Activated gamma-delta T cell treated with anti-CD3 and anti-CD28 coated beads, Interleukin-2, amount 50 U/mL, for 16 hours (primary cell): ENCODE measurements at places on chromosomes 4 and X.

GRCh38 chrX:69031181-69031580 lies 134.1 kb downstream of the PJA1 start:
- no peak for DNase-seq

DNA sequence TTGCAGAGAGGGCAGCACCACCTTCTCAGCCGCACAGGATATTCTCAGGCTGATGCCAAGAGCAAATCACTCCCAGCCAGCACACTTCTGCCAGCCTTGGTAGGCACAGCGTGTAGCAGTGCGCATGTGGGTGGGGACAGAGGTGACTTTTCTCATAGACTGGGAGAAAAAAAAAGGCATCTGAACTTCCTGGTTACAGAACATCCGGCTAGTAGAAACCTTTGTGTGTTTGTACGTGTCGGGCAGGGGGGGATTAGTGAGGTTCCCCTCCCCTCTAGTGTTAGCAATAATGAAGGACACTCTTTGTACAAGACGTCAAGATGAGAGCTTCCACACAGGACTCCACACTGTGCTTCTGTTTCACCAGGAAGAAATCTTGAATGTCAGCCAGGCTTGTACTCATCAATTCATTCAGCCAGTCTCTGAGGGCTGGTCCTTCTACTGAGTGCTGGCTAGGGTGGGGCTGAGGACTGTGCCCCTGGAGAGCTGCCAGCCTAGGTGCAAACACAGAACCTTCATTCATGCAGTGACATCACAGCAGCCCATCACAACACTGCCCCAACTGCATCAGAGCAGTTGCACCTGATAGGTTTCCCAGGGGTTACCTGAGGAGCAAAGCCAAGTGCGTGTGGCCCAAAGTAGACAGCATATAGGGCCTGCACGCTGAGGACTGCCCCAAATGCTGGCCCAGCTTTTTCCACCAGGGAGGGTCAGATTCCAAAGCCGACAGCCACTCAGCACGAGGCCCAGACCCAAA lies 34.7 kb downstream of the SLC25A5 start:
- DNase-seq = no peak

- no peak for DNase-seq
Measured at GRCh38 chr4:6280365-6280996, 10.8 kb downstream of the WFS1 start.

DNA sequence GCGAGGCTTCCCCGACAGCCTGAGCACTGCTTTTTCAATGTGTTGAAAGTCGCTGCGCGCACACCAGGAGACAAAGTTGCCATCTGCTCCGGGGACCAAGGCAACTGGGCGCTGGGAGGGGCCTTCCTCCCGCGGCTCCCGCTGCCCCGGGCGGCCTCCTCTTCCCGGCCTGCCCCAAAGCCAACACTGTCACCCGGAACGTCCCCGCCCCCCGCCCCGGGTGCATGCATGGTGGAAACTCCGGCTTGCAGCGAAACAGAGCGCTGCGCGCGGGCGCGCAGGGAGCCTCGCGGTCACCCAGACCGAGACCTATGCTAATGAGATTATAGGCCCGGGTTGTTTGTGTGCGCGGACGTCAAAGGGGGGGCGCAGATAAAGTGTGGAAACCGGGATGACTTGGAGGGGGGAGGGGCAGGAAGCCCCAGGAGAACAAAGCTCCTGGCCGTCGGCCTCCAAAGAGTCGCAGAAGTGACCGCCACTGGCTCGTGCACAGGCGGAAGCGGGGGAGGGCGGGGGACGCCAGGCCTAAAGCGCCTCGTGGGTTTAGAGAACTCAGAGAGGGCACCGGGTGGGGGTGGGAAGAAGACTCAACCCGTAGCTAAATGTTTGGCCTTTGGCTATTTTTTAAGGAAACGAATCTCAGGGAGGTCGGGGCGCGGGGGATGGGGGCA lies 88.8 kb downstream of the BCOR start:
- no peak for DNase-seq

GRCh38 chr4:59457576-59457975 lies 1742.5 kb upstream of the ADGRL3 start:
- DNase-seq = no peak

DNA sequence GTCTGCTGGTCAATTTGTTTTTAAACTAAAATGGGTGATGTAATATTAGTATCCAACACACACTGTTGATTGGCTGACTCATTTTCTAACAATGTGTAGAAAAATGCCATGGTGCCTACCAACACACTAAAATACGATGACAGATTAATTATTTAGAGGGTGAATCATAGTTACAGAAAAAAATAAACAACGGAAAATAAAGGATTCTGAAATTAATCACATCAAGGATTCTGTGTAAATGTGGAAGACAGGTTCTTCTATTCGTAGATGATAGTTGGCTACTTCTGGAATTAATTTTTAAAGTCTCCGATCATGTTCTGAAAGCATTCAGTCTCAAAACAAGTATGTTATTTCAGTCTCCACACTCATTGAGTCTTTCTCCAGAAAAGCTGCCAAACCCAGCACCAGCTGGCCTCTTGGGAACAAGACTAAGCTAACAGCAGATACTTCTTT lies 8.2 kb upstream of the IQCM start:
- DNase-seq = no peak

DNA sequence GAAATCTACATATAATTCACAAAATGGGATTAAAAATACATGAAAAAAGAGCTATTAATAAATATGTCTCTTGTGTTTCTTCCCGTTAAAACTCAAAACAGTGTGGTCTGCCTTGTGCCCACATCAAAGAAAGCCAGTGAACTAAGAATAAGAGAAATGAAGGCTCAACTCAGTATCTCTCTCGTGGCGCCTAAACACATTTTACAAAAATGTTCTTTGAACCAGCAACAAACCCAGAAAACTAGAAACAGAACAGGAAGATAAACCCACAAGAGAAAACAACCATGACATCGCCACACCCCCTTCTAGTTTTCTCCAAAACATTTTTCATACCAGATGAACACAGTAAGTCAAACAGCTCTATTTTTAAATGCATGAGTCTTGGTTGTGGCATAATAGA lies 130.1 kb downstream of the DCHS2 start:
- no peak for DNase-seq

DNA sequence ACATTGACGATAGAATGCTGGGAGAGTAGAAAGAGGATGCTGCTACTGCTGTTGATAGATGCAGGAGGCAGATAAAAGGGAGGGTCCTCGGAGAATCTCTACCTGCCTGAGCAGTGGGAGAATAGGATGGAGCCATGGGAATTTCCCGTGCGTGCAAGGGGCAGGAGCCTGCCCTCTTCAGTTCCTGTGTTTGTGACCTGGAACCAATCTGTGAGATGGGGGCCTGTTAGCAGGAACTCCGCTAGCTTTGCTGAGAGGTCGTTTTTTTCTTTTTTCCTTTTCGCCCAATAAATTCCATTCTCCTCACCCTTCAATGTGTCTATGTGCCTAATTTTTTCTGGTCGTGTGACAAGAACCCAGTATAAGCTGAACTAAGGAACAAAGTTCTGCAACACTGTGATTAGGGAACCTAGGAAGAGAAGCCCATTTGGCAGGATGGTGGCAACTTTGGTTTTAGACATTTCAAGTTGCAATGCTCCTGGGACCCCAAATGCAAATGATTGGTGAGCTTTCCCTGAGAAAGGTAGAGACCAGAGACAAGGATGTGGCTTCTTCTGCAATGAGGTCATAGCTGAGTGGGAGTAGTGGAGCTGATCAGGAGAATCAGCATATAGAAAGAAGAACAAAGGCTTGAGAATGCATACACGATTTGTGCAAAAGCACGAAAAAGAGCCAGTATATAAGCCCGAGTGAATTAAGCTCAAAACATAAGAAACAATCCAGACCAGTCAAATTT lies 23.9 kb downstream of the SLC39A8 start:
- DNase-seq = no peak

- no peak for DNase-seq
Measured at GRCh38 chr4:86626066-86626465, 32.0 kb downstream of the PTPN13 start.

- no peak for DNase-seq
Measured at GRCh38 chr4:29002151-29002550, 1718.0 kb upstream of the PCDH7 start.

GRCh38 chrX:71618303-71618721 lies at the start of gene CXCR3:
TSS of gene CXCR3 (minus strand) at chrX:71618511. CDS start at chrX:71618449, 62 bp downstream.
- DNase-seq = peak; percentile 60

DNA sequence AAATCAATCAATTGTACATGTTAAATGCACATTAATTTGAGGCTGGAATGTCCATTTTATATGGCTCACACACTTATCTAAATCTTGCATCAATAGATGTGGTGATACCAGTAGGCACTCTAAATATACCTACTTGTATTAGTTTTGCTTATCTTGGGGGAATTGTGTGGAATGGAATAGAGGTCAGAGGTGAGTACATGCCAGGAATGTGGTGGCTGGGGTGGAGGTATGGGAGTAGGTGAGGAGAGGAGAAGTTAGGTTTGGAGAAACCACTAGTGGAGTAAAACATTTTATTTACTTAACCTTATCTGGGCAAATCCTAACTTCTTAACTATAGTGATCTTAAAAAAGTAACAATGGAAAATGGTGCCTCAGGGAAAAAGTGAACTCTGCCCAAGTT lies 163.1 kb downstream of the ATG4A start:
- no peak for DNase-seq

DNA sequence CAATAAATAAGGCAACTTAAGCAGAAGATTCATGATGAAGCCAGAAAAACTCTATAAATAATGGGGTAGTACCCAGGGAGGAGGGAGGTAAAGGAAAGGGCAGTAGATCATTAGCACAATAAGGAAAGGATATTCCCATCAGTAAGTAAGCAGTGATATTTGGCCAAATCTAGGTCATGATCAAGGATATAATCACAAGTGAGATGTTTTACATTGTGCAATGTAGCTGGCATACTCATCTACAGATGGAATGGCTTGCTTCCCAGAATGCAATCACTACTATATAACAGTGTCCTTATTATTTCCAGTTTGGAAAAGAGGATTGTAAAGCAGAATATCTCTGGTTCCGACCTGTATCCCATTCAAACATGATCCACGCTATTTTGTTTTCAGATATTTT lies 483.4 kb downstream of the RPA4 start:
- DNase-seq = no peak

DNA sequence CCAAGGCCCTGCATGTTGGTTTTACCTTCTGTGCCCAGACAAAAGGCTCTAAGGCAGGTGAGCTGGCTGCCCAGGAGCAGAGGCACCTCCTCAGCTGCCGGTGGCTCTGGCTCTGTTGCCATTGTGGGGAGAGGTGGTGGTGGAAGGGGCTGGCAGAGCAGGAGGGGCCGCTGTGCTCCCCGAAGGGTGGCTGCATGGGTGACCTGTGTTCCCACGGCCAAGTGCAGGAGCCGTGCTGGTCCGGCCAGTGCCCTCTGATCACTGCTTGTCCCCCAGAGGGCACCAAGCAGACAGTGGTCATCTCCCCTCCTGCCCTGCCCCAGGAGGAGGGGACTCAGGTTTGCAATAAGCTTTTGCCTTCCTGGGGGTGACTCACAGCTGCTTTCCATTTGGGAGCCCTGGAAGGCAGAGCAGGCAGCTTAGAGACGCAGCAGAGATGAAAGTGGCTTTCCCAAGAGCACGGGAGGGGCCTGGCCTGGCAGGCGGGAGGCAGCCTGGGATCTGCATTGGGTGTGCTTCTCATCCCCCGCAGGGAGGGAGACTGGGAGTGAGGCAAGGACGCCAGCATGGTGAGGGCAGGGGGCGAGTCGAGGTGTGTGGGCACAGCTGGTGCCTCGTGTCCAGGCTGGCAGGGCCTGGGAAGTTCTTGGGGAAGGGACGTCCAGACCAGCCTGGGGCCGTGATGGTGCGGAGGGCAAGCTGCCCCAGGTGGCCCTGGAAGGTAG lies 28.7 kb downstream of the DOK7 start:
- no peak for DNase-seq

DNA sequence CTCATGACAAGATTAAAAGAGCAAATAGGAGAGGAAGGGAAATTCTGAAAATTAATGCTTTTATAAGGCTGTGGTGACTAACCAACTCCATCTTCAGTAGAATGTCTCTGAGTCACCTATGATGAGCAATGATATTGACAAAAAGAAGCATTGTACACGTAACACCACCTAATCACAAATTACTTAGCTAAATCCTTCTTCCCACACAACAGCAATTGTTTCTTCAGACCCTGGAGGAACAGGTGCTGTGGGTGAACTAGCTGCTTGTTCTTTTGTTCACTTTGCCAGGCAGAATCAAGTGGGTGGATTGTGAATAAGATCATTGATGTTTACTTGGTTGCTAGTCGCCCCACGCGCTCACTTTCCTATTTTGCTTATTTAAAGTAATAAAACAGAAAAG lies 315.5 kb downstream of the CAMK2D start:
- DNase-seq = no peak

DNA sequence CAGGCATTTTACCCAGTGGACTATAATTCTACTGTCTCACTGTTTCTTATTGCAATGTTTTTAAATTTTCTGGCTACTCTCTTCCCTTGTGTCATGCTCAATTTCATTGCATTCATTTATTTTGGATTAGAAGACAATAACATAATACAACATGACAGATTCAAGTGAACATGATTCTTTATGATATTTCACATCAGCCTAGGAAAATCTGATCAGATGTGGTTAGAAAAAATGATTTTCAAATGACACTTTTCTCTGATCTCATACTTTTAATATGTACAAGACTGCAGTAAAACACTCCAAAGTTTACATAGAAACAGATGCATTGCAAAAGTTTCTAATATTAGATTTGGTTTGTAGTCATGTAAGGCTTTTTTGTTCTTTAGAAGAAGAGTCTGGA lies 586.0 kb downstream of the ACTRT1 start:
- DNase-seq = no peak

- no peak for DNase-seq
Measured at GRCh38 chrX:47175588-47175980, 18.0 kb upstream of the UBA1 start.

DNA sequence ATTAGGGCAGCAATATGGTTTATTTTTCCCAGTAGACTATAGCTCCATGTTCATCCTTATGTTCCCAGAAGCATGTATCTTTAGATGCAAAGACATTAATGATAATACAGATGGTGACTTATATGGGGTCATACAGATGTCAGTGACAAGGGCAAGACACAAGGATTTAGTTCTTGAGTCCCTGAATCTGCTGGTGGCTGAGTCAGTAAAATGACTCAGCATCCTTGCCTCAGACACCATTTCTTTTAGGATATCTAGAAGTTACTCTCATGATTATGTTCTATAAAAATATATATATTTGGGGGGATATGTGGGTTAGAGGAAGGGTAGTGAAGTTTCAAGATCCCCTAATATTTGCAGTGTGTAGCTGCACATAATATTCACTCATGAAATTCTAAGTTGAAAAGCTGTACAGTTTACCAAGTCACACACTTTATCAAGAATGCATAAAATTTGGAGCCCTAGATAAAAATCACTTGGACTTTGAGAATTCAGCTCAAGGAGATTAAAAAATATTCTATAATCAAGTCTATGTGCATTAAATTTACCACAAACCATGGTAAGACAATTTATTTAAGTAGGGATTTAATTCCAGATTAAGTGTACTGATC lies 101.9 kb downstream of the LNX1 start:
- no peak for DNase-seq

GRCh38 chr4:152245680-152246079 lies 290.2 kb downstream of the FBXW7 start:
- DNase-seq = no peak

GRCh38 chr4:98861100-98861884 lies 67.6 kb downstream of the EIF4E start:
- no peak for DNase-seq
